ENCODE measurements at places on chromosomes 13 and 19.
A peak's percentile ranks its signal among the peaks of the same experiment; 100 is the strongest.

- no peak for DNase-seq
Measured at GRCh38 chr19:23882493-23882892, 32.2 kb upstream of the ZNF726 start.

GRCh38 chr13:35716186-35716585 lies 239.7 kb upstream of the MAB21L1 start:
- no peak for DNase-seq

DNA sequence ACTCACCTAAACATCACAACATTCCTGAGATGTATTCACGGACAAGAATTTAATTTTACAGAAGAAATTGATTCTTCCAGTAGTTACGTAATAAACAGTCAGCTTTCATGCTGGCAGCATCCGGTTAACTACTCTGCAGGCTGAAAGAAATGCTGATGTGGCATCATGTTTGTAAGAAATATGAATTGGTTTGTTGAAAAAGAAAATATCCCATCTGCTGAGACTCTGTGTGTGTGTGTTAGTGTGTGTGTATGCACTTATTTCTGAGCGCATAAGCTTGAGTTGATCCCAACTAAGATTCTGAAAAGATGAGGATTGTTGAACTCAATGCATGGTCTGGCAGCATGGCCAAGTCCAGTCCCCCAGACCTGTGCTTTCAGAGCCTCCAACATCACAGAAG lies 74.3 kb upstream of the FAM216B start:
- DNase-seq: no peak

DNA sequence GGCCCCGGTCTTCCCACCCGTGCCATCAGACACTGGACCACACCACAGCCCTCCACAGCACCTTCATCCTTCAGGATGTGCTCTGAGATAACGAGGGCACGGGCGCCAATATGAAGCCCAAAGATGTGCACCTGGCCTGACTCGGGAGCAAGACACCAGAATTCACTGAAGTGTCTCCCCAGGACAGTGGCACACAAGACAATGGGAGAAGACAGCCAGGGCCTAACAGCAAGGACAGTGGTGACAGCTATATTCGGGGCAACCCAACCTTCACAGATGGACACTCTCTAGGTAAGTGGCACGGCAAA lies 7.2 kb downstream of the DDX39A start:
- no peak for DNase-seq

- DNase-seq: no peak
Measured at GRCh38 chr13:37136187-37136586, 30.7 kb upstream of the CSNK1A1L start.

DNA sequence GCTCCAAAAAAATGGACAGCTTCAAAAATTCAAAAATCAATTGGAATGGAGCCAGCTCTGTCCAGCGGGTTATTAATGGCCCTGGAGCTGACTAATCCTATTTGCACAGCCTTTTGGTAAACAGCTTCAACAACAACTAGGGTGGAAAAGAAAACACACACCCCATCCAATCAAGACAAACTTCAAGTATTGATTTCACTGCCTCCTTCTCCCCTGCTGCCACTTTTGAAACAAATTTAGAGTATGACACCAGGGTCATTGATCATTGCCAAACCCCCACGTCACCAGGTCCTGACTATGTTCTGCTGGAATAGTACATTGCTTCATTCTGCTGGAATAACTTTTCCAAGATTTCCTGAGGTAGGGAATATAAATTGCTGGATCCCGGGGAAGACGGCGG lies 56.8 kb upstream of the GTF3A start:
- DNase-seq: no peak

- no peak for DNase-seq
Measured at GRCh38 chr13:100275746-100276145, 186.9 kb downstream of the PCCA start.

GRCh38 chr19:18802354-18802753 lies 11.2 kb upstream of the COMP start:
- no peak for DNase-seq

- DNase-seq: no peak
Measured at GRCh38 chr13:97600458-97601075, 166.6 kb downstream of the RAP2A start.

GRCh38 chr13:98846521-98846920 lies 94.0 kb upstream of the SLC15A1 start:
- DNase-seq: no peak

DNA sequence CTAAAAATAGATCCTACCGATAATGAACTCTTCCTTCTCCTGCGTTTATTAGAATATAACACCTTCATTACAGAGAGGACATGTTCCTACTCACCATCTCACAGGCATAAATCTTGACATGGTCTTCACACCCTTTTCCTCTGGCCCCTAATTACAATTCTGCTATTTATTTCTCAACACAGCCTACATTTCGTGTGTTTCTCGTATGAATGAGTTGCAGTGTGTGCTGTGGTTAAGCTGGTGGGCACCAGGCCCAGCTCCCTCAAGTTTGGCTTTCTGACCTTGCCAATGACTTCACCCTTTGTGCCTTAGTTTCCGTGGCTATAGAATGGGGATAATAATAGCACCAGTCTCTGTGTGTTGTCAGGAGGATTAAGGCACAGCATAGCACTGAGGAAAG lies 12.3 kb upstream of the KATNAL1 start:
- peak; percentile 43 for DNase-seq

DNA sequence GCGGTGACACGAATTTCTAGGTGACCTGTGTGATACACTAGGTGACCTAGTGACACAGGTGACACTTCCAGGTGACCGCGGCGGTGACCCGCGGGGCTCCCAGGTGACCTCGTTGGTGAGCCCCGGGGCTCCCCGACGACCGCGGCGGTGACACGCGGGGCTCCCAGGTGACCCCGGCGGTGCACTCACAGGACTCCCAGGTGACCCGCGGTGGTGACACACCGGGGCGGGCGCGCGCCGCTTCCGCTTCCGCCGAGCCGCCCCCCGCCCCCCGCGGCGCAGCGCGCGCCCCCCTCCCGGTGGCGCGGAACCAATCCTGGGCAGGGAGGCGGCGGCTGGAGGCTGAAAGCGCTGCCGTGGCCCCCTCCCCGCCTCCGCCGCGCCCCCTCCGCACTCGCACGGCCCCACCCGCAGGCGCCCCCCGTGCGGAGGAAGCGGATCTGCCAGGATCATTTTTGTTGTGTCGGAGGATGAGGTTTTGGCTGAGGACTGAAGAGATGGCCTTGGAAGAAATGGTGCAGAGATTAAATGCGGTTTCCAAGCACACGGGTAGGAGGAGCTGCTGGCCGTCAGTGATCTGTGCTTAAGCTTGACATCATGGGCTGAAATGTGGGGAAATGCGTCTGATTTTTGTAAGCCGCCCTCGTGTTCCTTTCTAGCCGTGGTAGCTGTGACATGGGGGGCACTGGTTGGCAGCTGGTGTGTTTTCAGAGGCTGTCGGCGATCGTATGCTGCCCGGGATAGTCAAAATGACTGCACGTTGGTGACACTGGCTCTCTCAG lies at the start of gene MCF2L:
MCF2L (plus strand) TSS at position 305 of the 782 bp plus-strand sequence; CDS start at position 471, 166 bp downstream.
- no peak for DNase-seq

DNA sequence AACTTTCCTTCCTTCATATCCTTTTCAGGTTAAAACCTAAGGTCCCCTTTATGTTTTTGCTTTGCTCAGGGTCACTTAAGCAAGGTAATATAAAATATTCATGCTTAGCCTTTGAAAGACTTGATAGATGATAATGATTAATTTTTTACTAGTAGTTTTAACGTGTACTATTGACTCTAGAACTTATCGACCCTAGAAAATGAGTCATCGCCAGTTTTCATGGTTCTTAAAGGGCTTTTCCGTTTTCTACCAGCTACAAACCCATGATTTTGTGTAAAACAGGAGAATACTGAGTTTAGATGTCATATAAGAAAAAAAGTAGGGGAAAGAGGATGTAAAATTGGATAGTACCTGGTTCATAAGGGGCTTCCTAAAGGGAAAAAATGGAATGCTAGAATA lies 75.7 kb downstream of the DHRS12 start:
- no peak for DNase-seq

DNA sequence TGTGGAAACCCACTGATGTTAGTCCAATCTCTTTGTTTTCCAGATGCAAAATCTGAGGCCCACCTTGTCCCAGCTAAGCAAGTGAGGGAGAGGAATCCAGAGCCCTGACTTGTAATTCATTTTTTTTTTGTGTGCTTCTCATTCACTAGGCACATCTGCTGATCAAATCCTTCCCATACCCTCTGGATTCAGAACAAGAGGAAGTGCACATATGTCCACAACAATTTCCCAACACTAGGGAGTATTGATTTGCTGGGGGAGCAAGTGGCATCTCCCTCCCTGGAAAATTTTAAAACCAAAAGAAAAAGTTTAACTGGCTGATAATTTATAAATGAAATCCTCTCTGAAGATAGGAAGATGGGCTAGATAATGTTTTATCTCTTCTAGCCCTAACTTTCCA lies 94.6 kb upstream of the RFC3 start:
- DNase-seq: no peak

All from head of caudate nucleus (tissue), 42 donors.